ENCODE measurements at places on chromosomes 1 and 21. TPM values are rescaled to one million over a fixed set of nuclear protein-coding genes. Genes with fewer than 3 reads are reported as not detected.

GRCh38 chr1:56881417-56881816 lies 26.8 kb downstream of the C8A start:
- no peaks in the 10 kb centered on the region for H3K36me3 ChIP-seq
- no peaks in the 10 kb centered on the region for H3K27me3 ChIP-seq
- H3K4me3 ChIP-seq = no peak overlapping the region
- H3K27ac ChIP-seq = no peak overlapping the region
- no peak for DNase-seq

- H3K27me3 ChIP-seq = no peaks in the 10 kb centered on the region
- no peaks in the 10 kb centered on the region for H3K4me1 ChIP-seq
- H3K27ac ChIP-seq = no peak overlapping the region
- H3K4me3 ChIP-seq = no peak overlapping the region
Measured at GRCh38 chr1:101101360-101101759, 75.8 kb upstream of the DPH5 start.

DNA sequence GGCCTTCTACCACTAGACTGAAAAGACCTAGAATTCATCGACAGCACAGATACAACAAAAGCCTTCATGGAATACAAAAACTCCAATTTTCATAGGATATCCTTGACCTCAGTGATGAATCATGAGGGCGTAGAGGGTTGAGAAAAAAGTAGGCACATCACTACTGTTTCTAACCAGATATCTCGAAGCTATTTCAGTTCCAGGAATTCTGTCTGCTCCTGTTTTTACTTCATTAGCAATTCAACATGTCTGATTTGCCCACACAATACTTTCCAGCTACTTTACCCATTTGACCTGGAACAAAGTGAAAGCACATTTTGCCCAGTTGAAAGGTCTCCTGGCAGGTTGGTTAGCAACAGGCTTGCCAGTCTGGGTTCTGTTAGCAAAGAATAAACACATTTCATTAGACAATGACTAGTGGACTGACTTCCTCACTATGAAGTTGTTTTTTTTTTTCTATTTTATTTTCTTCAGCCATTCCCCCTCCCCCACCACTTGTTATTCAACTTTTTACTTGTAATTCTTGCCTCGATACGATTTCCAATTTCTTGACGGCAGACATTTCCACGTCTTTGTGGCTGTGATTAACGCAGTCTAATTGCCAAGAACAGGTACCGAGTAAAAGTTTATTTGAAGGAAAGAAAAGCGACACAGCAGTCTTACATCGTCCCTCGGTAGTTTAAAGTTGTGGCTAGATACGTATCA lies 4.0 kb upstream of the ZBTB18 start:
- H3K27ac ChIP-seq = peak overlapping the region; percentile 96
- no peaks in the 10 kb centered on the region for H3K27me3 ChIP-seq
- peaks cover 6% of the 10 kb centered on the region for H3K4me1 ChIP-seq
- H3K36me3 ChIP-seq = no peaks in the 10 kb centered on the region
- peak; percentile 61 for DNase-seq

DNA sequence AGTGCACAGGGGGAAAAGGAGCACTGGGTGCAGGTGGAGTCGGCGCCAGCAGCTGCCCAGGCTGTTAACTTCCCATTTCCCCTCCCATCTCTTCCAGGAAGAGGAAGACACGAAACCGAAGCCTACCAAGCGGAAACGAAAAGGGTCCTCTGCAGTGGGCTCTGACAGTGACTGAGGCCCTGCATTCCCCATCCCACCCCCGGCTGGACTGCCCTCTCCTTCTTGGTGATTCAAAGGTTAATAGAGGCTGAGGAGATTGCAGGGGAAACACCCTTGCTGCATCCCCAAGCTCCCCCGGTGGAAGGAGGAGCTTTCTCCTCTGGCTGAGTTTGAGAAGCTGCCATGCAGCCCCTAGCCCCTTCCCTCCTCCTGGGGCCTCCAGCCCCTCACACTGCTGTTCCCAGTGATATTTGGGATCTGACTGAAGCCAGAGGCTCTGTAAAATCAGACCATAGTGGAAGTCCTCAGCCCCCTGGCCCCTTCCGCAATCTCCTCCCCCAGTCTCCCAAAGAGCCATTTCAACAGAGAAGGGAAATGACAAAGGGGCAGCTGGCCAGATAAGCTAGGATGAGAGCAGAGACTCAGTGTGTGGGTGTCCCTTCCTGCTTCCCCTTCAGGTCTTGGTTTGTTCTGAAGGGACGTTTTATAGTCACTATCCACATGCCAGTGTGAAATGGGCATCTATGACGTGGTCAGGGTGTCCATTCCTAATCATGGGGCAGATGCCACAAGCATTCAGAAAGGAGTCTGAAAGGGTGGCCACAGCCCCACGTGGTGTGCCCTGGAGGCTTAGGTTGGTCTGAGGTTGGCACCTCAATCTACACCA lies 1.9 kb upstream of the SLC27A3 start:
- H3K27me3 ChIP-seq = no peaks in the 10 kb centered on the region
- DNase-seq = no peak
- no peak overlapping the region for H3K27ac ChIP-seq
- no peak overlapping the region for H3K4me3 ChIP-seq

GRCh38 chr1:119840745-119841144 lies 29.5 kb upstream of the REG4 start:
- no peak overlapping the region for H3K27ac ChIP-seq
- H3K4me3 ChIP-seq = no peak overlapping the region
- H3K27me3 ChIP-seq = no peaks in the 10 kb centered on the region
- no peaks in the 10 kb centered on the region for H3K4me1 ChIP-seq
- no peaks in the 10 kb centered on the region for H3K36me3 ChIP-seq
- no peak for DNase-seq

GRCh38 chr1:93670141-93670540 lies 11.5 kb downstream of the BCAR3 start:
- no peaks in the 10 kb centered on the region for H3K36me3 ChIP-seq
- no peak overlapping the region for H3K4me3 ChIP-seq
- DNase-seq = no peak
- no peaks in the 10 kb centered on the region for H3K4me1 ChIP-seq
- H3K27ac ChIP-seq = no peak overlapping the region

DNA sequence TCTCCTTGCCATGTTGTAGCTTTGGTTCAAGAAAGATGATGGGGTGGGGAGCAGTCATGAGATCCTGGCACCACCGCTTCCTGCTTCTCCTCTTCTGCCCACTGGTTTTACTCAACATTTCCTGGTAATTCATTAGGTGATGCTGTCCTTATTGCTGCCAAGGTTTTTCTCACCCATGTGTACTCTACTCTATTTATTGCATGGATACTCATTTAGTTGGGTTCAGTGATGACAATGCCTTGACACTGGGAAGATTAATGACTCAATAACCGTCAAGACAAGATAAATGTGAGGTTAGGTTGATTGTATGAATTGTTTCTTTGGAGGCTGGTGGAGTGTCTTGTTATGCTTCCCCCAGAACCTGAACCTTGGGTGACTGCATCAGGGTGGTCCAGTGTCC lies 484.2 kb downstream of the SIPA1L2 start:
- no peaks in the 10 kb centered on the region for H3K27me3 ChIP-seq
- no peaks in the 10 kb centered on the region for H3K4me1 ChIP-seq
- no peak overlapping the region for H3K27ac ChIP-seq
- no peak overlapping the region for H3K4me3 ChIP-seq
- no peak for DNase-seq
- no peaks in the 10 kb centered on the region for H3K36me3 ChIP-seq

DNA sequence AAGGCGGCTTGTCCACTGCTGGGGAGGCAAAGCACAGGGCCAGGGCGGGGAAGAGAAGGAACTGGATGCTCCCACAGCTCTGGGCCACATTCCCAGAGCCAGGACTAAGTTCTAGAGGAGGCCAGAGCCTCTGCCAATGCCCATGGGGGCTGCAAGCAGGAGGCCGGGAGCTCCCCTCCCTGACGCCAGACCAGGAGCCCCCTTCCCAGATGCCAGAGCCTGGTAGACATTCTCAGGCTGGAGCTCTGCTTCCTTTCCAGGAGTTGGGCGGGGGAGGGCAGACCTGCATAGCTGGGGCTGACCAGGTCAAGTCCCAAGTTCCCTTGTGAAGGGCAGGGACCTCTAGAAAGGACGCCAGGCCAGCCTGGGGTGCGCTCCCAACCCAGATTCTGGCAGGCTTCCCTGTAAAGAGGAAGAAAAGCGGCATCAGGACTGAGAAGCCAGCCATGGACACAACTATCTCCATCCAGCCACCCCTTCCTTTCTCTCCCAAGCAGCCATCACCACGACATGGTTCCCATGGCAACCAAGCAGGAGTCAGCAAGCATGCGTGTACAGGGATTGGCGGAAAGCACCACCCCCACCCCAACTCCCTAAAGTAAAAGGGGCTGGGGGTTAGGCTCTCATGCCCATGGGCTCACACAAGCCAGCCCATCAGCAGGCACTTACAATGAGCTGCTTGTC lies 13.4 kb downstream of the KIF21B start:
- H3K27me3 ChIP-seq = no peaks in the 10 kb centered on the region
- H3K4me1 ChIP-seq = peaks cover 38% of the 10 kb centered on the region
- H3K27ac ChIP-seq = peak overlapping the region; percentile 44
- peaks cover 13% of the 10 kb centered on the region for H3K36me3 ChIP-seq
- no peak overlapping the region for H3K4me3 ChIP-seq
- no peak for DNase-seq

DNA sequence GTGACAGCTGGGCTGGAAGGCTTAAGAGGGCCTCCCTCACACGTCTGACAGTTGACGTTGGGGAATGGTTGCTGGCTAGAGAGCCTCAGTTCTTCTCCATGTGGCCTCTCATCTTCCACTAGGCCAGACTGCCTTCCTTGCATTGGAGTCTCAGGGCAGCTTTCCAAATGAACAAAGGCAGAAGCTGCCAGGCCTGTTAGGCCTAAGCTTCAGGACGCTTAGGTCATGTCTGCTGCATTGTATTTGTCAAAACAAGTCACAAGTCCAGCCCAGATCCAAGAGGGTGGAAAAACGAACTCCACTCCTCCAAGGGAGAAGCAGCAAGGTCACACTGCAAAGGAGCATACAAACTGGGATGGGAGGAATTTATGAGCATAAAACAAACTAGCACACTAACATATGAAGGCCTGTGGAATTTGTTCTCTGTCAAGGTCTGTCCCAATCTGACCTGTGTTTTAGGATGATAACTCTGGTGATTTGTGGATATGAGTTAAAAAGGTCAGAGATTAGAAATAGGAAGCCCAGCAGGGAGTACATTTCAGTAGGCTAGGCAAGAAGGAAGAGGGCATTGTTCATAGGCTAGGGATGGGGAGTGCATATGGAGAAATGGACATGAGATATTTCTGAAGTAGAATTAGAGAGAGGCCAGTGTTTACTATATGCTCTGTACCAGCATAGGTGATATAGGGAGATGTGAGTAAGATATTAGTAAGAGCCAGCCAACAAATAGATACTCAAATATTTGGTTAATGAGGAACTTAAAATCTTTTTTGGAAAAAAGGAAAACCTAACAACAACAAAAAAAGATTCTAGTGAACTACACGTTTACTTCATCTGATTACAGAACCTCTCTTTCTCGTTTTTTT lies 29.1 kb upstream of the CNN3 start:
- H3K27me3 ChIP-seq = no peaks in the 10 kb centered on the region
- DNase-seq = no peak
- no peak overlapping the region for H3K27ac ChIP-seq
- H3K36me3 ChIP-seq = no peaks in the 10 kb centered on the region

DNA sequence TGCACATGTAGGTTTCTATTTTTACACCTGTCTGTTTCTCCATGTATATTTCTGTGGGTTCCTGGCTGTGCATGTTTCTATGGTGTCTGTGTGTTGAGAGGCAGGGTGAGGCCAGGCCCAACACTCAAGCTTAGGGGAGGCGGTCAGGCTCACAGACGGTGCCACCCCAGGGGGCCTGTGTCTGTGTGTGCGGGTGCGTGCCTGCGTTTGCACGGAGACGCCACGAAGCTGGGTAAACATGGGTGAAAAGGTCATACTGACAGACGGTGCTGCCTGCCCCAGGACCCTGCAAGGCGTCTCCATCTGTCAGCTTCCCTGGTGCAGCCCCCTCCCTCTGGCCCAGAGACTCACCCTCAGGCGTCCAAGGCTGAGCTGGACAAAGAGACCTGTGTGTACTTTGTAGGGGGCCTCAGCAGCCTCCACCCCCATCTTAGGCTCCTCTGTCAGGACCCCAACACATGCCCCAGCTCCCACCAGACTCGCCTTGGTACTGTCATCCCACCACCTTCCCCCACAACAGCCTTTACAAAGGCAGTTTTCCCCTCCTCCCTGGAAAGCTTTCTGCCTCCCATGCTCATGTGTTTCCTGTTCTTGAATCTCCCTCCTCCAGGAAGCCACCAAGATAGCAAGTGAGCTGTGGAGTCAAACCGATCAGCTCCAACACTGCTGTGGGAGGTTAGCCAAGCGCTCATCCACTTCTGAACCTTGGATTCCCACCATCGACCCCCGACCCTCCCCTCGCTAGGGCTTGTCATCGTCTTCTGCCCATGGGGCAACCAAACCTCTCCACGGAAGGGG lies 34.1 kb downstream of the PTPRF start:
- DNase-seq = no peak
- H3K36me3 ChIP-seq = no peaks in the 10 kb centered on the region
- no peaks in the 10 kb centered on the region for H3K27me3 ChIP-seq
- H3K4me3 ChIP-seq = no peak overlapping the region
- H3K4me1 ChIP-seq = no peaks in the 10 kb centered on the region
- H3K27ac ChIP-seq = no peak overlapping the region

DNA sequence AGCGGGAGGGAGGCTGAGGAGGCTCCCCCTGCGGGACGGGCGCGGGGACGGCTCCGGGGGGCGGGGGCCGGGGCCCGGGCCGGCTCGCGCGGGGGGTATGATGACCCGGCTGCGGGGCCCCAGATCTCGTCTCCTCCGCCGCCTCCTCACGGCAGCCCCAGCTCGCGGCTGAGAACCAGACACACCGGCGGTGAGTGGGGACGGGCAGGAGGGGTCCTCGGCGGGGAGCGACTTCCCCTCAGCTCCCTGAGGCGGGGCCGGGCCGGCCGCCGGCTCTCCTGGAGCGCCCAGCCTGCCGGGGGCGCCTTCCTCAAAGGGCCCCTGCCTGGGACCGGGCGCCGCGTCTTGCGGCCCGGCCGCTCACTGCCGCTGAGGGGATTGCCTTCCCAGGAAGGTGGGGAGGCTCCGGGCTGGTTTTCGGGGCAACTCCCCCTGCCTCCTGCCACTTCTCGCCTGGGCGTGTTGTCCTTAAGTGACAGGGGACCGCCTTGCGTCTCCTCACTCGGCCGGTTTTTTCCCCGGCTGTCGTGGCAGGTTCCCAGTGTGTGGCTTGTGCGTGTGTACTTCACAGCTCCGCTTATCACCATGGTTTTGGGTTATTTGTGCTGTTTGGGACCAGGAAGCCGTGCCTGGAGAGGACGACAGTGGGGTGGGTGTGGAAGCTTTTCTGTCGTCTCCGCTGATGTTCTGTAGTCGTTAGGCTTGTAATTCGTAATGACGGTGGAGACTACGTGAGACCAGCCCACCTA lies 800 bp downstream of the HIPK1 start:
- peak overlapping the region; percentile 100 for H3K4me3 ChIP-seq
- H3K27ac ChIP-seq = peak overlapping the region; percentile 99
- DNase-seq = peak; percentile 75
- H3K27me3 ChIP-seq = no peaks in the 10 kb centered on the region
- no peaks in the 10 kb centered on the region for H3K36me3 ChIP-seq

GRCh38 chr1:3350506-3351261 lies 103.8 kb upstream of the ARHGEF16 start:
- H3K36me3 ChIP-seq = no peaks in the 10 kb centered on the region
- no peak overlapping the region for H3K4me3 ChIP-seq
- H3K27me3 ChIP-seq = no peaks in the 10 kb centered on the region
- no peak overlapping the region for H3K27ac ChIP-seq
- H3K4me1 ChIP-seq = no peaks in the 10 kb centered on the region

GRCh38 chr1:43565600-43566360 lies 35.1 kb downstream of the PTPRF start:
- DNase-seq = peak; percentile 78
- no peak overlapping the region for H3K27ac ChIP-seq
- H3K4me3 ChIP-seq = peak overlapping the region; percentile 30

Gene CAPZB
- total RNA-seq = 508 TPM

Gene PTPRU
- not detected for total RNA-seq

Gene ZMYM4
- total RNA-seq = 32.1 TPM

Gene LIPI
- not detected for total RNA-seq

Gene TDRD10
- 0.29 TPM for total RNA-seq
